ENCODE measurements at places on chromosomes 5 and 9. TPM values are rescaled to one million over a fixed set of nuclear protein-coding genes. Genes with fewer than 3 reads are reported as not detected.

TTF1 gene
- 15.0 TPM for total RNA-seq

PAIP2 gene
- 187 TPM for total RNA-seq

CSF2 gene
- total RNA-seq, result not detected

CDX1 gene
- not detected for total RNA-seq

MEGF10 gene
- 57.2 TPM for total RNA-seq

ZBED3 gene
- total RNA-seq, result 7.4 TPM

SWI5 gene
- 15.8 TPM for total RNA-seq

ADCY2 gene
- 244 TPM for total RNA-seq

OLFM1 gene
- total RNA-seq, result 1,034 TPM

OTP gene
- not detected for total RNA-seq

All from dorsolateral prefrontal cortex (tissue), 122 donors.